Activated T-cell treated with anti-CD3 and anti-CD28 coated beads, Interleukin-2, amount 50 U/mL, for 1 hour (primary cell): ENCODE measurements at places on chromosomes 6 and 20.
A peak's percentile ranks its signal among the peaks of the same experiment; 100 is the strongest.

DNA sequence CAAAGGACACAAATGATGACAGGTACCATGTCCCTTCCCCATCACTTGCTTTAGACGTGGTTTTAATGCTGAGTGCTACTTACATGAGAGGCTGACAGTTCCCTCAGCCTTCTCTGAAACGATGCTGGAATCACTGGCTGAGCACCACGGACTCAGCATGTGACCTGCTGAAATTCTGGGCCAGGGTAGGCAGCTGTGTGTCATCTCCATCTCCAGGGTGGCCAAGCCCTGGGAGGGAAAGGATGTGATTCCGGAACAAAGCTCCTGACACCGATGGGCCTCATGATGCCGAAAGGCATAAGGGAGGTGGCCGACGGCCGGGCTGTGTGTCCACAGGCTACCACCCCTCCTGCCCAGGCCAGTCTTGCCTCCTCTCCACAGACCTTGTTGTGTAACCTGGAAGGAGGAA, 184.3 kb upstream of the CST7 start:
- DNase-seq, result no peak

GRCh38 chr20:32893263-32894025, 34.7 kb downstream of the EFCAB8 start:
- DNase-seq, result no peak

DNA sequence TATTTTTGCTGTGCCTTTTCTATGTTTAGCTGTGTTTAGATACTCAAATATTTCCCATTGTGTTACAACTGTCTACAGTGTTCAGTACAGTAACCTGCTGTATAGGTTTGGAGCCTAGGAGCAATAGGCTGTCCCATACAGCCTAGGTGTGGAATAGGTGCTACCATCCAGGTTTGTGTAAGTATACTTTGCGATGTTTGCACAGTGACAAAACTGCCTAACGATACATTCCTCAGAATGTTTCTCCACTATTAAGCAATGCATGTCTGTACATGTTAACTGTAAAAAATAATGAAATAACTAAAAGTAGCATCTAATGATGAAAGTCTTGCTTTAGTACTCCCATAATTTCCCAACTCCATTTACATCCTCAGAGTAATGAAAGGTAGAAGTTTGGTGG, 46.0 kb downstream of the SERAC1 start:
- no peak for DNase-seq

GRCh38 chr20:16390991-16391390, 182.3 kb downstream of the KIF16B start:
- DNase-seq, result no peak

- no peak for DNase-seq
Observed at GRCh38 chr6:47455533-47456209, 21.9 kb upstream of the CD2AP start.

GRCh38 chr6:89237158-89237557, 20.0 kb upstream of the GABRR1 start:
- DNase-seq, result no peak

DNA sequence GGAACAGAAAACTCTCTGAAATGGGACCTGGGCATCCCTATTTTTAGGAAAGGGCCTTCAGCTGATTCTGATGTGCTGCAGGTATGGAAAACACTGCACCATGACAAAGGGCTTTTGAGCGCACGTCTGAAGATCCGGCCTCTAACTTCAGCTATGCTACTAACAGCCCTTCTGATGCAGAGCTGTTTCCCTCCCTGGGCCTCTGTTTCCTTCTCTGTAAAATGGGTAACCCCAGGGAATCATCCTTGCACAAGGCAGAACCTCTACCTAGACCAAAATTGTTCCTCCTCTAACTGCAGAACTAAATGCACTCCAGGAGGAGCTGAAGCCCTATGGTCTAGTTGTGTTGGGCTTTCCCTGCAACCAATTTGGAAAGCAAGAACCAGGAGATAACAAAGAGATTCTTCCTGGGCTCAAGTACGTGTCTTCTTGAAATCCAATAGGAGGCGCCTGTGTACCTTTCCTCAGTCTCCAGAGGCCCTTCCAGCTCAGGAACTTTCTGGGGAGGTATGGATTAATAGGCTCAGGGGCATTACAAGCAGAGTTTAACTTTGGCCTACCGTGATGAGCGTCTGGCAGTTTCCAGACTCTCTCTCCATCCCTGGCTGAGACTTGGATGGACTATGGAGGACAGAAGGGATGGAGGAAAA, 5.9 kb downstream of the GPX5 start:
- DNase-seq, result no peak

DNA sequence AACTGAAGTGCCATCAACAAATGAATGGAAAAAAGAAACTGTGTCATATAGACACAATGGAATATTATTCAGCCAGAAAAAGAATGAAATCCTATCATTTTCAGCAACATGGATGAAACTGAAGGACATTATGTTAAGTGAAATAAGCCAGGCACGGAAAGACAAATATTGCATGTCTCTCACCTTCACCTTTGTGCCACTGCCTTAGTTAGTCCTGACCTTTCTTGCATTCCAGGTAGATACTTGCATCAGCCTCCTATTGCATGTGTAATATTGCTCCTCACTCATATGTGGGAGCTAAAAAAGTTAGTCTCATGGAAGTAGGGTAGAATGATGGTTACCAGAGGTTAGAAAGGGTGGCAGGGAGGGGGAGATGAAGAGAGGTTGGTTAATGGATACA, 14.9 kb downstream of the NOTCH4 start:
- DNase-seq, result no peak

DNA sequence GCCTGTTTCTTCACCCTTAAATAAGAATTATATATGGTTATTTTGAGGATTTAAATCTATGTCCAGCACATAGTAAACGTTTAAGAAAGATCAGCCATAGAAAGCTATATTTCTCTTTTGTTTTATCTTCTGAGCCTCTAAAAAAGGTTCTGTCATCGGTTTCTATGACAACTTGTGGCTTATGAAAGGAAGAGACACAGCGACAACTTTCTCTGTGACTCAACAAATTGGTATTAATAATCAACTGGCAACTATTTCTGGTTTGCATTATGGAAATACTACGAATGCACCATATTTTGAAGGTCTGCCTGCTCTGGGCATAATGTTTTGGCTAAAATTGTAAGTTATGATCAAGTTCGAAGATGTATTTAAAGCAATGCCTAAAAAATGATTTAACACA, 751.0 kb downstream of the CD109 start:
- no peak for DNase-seq

GRCh38 chr6:42746463-42747391, 824 bp upstream of the TBCC start:
- peak; percentile 80 for DNase-seq

DNA sequence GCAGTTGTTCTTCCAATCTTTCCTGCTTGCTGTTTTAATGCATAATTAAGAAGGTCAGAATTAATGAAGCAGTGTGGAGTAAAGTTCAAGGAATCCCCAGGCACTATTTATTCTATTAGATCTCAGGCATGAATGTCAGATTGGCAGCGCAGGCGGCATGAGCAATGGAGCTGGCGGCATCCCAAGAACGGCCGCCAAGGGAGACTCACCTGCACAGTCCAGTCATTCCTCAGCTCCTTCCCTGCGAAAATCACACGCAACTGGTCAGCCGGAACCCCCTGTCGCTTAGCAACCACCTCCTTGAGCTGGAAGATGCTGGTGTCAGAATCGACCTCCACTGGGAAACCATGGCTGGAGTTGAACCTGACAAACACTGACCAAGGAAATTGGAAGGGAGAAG, 284.5 kb downstream of the PRKN start:
- DNase-seq, result no peak

DNA sequence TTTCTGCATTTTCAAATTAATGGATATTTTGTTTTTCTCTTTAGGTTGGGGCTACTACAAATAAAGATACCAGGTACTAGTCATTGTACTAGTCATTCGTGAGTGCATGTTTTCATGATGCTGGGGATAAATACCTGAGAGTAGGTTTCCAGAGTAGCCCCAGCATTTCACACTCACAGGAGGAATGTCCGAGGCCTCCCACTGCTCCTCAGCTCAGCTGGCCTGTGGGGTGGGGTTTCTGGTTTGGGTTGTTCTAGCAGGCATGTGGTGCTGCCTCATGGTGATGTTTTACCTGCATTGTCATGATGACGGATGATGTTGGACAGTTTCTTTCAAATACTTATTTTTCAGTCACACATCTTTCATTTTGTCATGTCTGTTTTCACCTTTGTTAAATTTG, 144.5 kb downstream of the SMOC2 start:
- DNase-seq, result no peak

GRCh38 chr6:3918469-3918868, 69.3 kb downstream of the FAM50B start:
- no peak for DNase-seq

DNA sequence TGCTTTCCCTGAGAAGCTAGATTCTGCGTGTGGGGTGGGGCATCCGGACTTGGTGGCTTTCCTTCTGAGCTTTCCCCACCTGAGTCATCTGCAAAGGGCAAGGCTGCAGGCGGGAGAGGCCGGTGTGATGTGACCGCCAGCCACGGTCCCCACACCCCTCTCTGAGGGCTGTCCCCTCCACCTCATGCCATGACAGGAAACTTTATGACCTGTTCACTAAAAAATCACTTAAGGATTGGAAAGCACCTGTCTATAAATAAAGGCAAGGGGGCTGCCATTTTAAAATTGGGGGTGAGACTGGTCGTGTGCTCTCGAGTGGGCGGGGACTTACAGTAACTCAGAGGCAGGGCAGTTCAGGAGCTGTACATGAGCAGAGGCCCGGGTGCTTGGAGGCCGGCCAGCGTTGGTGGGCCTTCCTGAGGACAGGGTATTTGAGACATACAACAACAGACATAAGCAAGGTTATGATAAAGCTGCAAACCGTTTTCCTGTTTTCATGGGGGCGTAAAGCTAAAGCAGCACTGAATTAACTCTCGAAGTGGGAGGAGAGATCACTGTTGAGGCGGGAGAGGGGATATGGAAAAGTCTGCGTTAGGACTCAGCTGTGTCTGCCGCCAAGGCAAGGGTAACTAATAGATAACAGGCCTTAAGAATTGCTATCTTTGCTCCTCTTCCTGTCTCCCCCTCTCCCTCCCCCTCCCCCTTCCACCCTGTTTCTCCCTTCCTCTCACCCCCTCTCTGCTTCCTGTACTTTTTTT, 16.1 kb upstream of the SERPINB1 start:
- peak; percentile 71 for DNase-seq

- DNase-seq, result no peak
Observed at GRCh38 chr20:6006603-6006949, 47.3 kb downstream of the LRRN4 start.

DNA sequence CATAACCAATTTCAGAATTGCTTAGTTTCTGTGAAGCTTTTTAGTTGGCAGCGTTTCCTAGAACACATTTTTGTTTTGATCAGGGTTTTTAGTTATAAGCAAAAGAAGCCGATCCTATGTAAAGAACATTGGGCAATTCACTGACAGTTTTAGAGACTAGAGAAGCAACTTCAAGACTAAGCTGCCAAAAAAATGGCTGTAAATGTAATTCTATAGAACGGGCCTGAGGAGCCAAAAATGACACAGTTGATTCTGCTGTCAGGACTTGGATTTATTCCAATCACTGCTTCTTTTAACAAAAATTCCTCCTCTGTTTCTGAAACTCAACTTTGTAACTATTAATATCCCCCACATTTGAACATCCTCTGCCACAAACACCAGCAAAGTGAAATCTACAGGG, 236.0 kb upstream of the EYS start:
- DNase-seq, result no peak

DNA sequence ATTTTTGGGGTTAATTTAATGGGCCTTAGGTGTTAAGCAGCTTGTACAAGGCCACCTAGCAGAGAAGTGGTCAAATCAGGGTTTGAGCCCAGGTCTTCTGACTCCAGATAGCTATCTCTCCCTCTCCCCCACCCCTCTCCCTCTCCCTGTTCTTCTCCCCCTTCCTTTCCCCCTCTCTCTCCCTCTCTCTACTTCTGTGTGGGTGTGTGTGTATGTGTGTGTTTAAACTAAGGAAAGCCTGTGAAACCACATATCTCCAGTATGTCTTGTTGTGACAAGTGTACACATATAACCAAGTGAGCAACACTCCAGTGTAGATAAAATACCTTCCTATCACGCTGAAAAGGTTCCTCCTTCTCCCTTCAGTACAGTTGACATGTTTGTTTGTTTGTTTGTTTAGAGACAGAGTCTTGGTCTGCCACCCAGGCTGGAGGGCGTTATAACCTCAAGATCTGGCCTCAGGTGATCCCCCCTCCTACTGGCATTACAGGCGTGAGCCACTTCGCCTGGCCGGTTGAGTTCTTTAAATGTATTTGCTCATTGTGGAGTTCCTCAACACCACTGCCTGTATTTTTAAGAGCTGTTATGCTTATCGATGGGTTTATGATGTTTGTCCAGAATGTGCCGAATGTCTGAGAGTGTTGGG, 140.4 kb downstream of the JARID2 start:
- DNase-seq, result no peak

GRCh38 chr6:674956-675355, 18.0 kb downstream of the EXOC2 start:
- DNase-seq, result no peak

DNA sequence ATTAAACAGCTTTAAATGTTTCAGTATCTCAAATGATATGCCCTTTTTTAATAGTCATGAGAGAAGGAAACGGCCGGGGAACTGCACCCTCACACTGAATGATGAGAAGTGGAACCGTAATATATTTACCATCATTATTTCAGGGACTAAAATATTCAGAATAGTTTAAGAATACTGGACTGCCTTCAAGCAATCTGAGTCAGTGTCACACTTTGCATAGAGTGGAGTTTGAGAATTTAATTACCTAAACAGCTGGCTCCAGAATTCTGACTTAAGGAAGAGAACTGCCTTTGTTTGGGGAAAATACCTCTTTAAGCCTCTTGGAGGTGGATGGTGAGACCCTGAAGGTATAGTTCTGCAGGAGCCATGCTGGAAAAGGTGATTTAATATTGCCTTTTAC, 135.9 kb upstream of the EPHA7 start:
- no peak for DNase-seq

GRCh38 chr6:143205991-143206390, 145.3 kb downstream of the AIG1 start:
- DNase-seq, result no peak

DNA sequence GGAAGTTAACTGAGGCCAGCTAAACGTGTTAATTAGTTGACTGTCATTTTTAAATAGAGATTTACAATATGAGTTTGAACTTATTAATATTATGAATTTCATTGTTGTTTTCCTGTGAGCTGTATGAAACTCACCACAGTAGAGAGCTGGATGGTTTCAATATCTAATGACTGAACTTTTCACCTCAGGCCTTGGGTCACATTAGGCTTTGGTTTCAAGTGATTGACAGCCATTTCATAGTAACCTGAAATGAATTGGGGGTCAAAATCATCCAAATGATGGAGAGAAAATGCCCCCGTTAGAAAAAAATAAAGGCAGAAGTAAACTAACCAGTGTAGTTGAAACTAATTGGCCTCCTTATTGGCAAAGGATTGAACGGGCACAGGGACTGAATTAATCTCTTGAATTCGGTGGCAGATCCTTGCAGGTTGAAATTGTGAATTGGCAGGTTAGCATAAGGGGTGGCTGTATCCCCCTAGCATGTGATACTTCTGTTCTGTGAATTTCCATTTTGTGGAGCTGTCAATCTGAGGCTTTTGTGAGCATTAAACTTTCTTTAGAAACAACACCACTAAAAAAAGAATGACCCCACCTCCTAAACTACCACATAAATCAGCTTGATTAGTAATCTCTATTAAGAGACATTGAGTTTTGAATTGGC, 155.1 kb upstream of the MMS22L start:
- no peak for DNase-seq

- no peak for DNase-seq
Observed at GRCh38 chr6:20837189-20837588, 302.9 kb downstream of the CDKAL1 start.

GRCh38 chr6:70520575-70520974, 46.2 kb upstream of the SDHAF4 start:
- DNase-seq, result no peak
